ENCODE measurements at places on chromosomes 5 and 9. TPM values are rescaled to one million over a fixed set of nuclear protein-coding genes. Genes with fewer than 3 reads are reported as not detected.

The DMRT3 gene
- total RNA-seq, result not detected

The CDC20B gene
- under 0.01 TPM for total RNA-seq

The IGIP gene
- 2.1 TPM for total RNA-seq

The PPIC gene
- 36.8 TPM for total RNA-seq

The CDHR2 gene
- total RNA-seq, result not detected

The ANXA2R gene
- total RNA-seq, result 1.4 TPM

The MAST4 gene
- 9.2 TPM for total RNA-seq

The SPINK4 gene
- not detected for total RNA-seq

The PCDHB16 gene
- 0.13 TPM for total RNA-seq

The CORO2A gene
- 0.32 TPM for total RNA-seq

The CCDC152 gene
- 2.1 TPM for total RNA-seq

The PCDHGB3 gene
- total RNA-seq, result 6.1 TPM

The CARD9 gene
- 4.7 TPM for total RNA-seq

The FBXL7 gene
- 16.7 TPM for total RNA-seq

The NOL8 gene
- 14.6 TPM for total RNA-seq

The LCN15 gene
- not detected for total RNA-seq

The BTNL3 gene
- total RNA-seq, result not detected

The NTRK2 gene
- total RNA-seq, result not detected

The PCDHB3 gene
- total RNA-seq, result 0.13 TPM

The ECM2 gene
- 2.2 TPM for total RNA-seq

The OR1B1 gene
- not detected for total RNA-seq

The F12 gene
- 1.0 TPM for total RNA-seq

The HMCN2 gene
- not detected for total RNA-seq

The C7 gene
- 3.1 TPM for total RNA-seq

The PTGS1 gene
- total RNA-seq, result 61.8 TPM

The OLFML2A gene
- total RNA-seq, result 89.3 TPM

The RNF180 gene
- total RNA-seq, result 2.6 TPM

The TYRP1 gene
- 14.4 TPM for total RNA-seq

The NEUROG1 gene
- not detected for total RNA-seq

The CAPSL gene
- total RNA-seq, result not detected

The HTR4 gene
- total RNA-seq, result not detected

The CAVIN4 gene
- total RNA-seq, result 1.9 TPM

The GABRA1 gene
- not detected for total RNA-seq

The SPOCK1 gene
- 27.8 TPM for total RNA-seq

The SOHLH1 gene
- not detected for total RNA-seq

The RASGEF1C gene
- total RNA-seq, result not detected

The CCL27 gene
- total RNA-seq, result not detected

The NR5A1 gene
- not detected for total RNA-seq

The SAP30L gene
- 29.2 TPM for total RNA-seq

The DHX29 gene
- 23.0 TPM for total RNA-seq

The MELK gene
- 18.0 TPM for total RNA-seq

The GCNT4 gene
- total RNA-seq, result 0.32 TPM

The ADRB2 gene
- 0.65 TPM for total RNA-seq

The POLR1E gene
- 34.0 TPM for total RNA-seq

The CKS2 gene
- total RNA-seq, result 278 TPM

The OLFM1 gene
- 0.16 TPM for total RNA-seq

The PTPRD gene
- total RNA-seq, result 65.2 TPM

The FST gene
- 57.1 TPM for total RNA-seq
